Central memory CD8-positive, alpha-beta T cell (primary cell): ENCODE measurements at places on chromosomes 11 and 22.

DNA sequence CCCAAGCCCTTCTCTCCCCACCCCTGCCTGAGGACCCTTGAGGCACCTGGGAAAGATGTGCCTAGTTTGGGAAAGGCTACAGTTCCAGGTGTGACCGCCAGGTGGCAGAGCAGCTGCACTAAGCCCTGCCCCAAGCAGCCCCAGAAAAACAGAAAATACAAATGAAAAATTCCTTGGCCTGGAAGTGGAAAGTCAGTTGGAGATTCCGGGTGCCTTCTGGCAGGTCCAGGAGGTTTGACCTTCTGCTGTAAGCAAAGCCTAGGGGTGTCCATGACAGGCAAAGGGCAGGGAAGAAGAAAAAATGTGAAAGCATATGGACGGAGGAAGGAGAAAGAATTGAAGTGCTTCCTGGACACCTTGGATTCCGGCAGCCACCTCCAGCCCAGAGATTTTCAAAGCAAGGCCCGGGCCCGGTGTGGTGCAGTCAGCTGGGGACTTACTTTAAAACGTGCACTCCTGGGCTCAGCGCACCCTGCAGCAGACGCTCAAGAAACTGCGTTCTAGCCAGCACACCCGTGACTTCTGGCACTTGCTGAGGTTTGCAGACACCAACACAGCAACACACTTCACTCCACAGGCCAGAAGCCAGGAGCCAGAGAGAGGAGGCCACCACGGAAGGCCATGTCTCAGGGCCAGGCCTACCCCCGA, 37.3 kb upstream of the SLC22A12 start:
- DNase-seq = no peak

DNA sequence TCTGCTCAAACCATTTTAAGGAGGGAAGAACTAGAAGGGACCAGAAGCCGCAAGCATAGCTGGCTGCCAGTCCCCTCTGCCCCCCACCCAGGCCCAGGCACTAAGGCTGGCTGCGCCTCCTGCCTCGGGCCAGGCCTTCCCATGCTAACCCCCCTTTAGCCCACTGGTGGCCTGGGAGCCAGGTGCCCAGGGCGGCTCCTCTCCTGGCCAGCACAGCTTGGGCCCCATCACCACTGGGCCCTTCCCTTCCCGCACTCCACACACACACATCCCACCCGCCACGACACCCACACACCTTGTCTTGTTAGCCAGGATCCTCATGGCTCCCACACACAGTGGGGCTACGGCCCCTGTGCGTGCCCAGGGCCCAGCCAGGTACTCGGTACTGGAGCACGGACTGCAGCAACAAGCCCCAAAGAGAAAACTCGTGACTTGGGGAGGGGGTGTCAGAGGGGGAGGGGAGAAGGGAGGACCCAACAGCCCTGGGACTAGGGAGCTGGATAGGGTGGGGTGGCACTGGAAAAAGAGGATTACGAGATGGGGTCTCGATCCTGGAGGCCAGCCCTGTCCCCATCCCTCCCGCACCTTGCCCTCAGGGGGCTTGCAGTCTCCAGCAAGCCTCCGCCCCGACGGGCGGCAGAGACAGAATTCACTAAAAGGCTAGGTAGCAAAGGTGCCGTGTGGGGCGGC, 16.0 kb downstream of the BCL9L start:
- DNase-seq = no peak

- DNase-seq = no peak
Observed at GRCh38 chr11:86064220-86064803, 4.6 kb downstream of the PICALM start.

GRCh38 chr11:5115339-5115738, 22.8 kb downstream of the OR52A5 start:
- no peak for DNase-seq

- no peak for DNase-seq
Observed at GRCh38 chr11:82930229-82930628, 28.7 kb downstream of the DDIAS start.

DNA sequence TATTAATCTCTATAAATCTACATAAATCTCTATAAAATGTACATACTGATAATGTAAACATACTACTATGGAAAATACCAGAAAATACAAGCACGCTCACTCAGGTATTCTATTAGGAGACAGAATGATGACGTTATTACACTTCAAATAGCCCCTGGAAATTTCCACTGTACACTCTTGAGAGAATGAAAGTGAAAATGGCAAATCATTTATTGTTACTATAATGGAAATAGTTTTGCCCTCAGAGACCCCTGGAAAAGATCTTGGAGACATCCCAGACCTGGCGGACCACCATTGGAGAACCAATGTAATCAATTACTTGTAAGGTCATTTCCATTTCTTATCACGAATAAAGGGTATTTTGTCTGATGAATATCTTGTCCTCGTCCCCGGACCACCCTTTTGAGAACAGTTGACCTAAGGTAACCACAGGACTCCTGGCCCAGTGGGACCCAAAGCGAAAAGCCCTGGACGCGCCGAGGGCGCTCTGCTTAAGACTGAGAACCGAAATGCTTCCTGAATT, 509 bp upstream of the PRRG4 start:
- DNase-seq = no peak

GRCh38 chr11:45650166-45651095, 15.0 kb downstream of the CHST1 start:
- no peak for DNase-seq

GRCh38 chr22:48784701-48785503, 1042.8 kb downstream of the BRD1 start:
- DNase-seq = no peak

DNA sequence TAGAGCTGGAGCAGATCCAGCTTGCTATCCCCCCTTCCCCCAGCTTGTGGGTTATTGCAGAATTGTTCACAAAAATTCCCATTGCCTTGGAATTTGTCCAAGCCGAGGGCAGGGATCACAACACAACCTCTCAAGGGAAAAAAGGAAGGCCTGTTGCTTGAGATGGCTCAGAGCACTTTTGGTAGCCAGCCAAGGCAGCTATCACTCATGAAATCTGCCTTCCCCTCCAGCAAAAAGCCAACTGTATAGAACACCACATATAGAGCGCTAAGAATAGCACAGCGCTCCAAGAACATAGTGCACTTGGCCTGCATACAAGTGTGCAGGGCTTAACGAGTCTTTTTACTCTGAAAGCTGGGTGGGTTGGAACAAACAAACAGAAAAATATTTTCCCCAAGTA, 46.2 kb downstream of the FAM83F start:
- no peak for DNase-seq

DNA sequence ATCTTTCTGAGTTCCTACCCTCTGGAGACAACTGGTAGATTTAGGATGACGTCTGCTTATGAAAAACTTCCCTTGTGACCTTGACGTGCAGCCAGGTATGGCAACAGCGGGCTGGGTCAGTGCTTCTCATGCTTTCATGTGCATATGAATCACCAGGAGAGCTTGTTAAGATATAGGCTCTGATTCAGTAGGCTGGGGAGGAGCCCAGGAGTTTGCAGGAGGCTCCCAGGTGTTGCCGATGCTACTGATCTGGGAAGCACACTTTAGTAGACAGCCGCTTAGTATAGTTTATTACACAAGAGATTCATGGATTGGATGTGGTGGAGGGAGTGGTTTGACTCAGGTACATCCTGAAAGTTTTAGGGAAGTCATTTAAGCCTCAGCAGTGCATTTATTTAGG, 23.8 kb downstream of the DIXDC1 start:
- DNase-seq = no peak

- no peak for DNase-seq
Observed at GRCh38 chr11:130865091-130865773, 51.0 kb downstream of the SNX19 start.

DNA sequence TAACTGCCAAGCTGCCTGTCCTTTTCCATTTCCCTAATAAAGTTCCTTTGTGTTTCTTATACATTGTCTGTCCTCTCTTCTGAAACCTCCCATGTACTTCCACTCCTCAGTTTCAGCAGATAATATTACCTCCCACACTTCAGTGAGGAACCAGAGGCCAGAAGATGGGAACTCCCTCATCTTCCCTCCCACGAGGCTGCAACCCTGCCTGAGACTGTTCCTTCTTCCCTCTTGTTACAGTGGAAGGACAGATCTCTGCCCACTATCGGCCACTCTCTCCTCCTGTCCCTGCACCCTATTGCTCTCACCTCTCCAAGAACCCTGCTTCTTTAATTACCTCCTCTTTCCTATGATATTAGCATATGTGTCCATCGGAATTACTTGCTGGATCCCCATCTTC, 38.1 kb upstream of the SWAP70 start:
- DNase-seq = no peak

DNA sequence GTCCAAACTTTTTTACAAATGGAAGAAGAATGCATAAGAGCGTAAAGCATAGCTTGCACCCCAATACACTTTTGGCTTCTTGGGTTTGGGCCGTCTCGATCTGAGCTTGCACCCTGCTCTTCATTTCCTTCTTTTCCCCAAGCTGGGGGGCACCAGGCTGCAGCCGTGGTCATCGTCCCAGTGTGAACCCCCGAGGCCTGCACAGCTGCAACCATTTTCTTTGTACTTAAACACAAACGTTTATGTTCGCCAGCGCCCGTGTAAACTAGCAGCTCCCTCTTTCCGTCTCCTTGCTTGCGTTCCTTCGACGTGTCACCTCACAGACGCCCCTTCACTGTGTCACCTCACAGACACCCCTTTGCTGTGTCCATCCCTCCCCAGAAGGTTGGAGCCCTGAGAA, 10.1 kb downstream of the KRTAP5-5 start:
- DNase-seq = no peak

GRCh38 chr11:932435-932834, 6.8 kb downstream of the AP2A2 start:
- no peak for DNase-seq

- DNase-seq = no peak
Observed at GRCh38 chr11:33630936-33631748, 69.5 kb downstream of the C11orf91 start.

- DNase-seq = no peak
Observed at GRCh38 chr11:9804419-9804902, 140.6 kb downstream of the SWAP70 start.

- no peak for DNase-seq
Observed at GRCh38 chr11:29937526-29937925, 79.3 kb downstream of the KCNA4 start.

DNA sequence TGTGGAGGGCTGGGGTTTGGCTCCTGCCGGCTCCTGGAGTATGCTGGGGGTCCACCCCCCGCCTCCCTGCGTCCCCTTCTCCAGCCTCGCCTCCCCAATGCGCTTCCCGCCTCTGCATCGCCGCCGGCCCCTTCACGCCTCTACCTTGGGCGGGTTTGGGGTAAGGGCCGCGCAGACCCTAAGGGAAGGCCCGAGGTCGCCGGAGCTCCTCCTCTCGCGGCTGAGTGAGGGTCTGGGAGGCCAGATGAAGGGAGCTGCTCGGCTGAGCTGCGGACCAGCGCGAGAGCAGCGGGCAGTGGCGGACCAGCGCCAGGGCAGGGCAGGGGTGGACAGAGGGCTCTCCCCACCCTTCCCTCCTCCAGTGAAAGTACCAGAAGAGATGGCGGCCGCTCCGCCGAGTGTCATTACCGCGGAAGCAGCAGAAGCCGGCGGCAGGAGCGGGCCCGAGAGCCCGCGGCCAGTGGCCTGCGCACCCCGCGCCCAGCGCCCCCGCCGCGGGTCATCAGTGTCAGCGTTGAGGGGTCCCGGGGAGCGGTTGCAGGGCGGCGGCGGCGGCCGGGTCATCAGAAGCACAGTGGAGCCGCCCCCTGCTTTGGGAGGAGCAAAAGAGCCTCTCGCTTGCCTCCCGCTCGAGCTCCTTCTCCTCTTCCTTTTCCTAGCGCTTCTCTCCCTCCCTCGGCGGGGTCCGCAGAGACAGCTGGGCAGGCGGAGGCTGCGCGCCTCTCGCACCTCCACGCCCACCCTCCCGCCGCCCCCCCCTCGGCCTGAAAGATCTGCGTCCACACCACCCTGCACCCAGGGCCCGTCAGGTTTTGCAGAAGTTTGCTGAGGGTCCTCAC, 255.6 kb upstream of the CADM1 start:
- DNase-seq = no peak

- DNase-seq = no peak
Observed at GRCh38 chr11:36792996-36793914, 195.2 kb upstream of the RAG2 start.

GRCh38 chr11:1988667-1989317, 8.8 kb downstream of the H19 start:
- DNase-seq = no peak

DNA sequence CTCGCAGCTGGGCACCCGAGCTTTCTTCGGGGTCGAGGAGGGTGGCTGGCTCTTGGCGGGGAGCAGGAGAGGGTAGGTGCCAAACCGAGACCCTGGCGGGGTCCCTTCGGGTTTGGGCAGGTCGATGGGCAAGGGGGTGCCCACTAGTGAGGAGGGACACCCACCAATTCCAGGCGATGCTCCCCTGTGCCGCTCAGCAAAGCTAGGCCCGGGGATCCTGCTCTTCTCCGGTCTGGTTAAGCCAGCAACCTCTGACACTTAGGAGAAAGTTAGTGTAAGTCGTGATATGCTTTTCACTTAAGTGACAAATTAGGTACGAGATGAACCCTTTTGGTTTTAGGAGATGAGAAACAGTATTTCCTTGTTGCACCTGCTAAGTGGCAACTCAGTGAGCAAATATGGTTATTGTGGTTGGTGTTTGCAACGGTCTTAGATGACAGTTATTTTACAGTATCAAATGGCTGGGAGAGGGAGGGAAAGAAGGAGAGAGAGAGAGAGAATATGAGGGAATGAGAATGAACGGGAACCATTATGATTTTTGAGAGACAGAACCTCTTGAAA, 565 bp downstream of the NUCB2 start:
- peak; percentile 20 for DNase-seq

DNA sequence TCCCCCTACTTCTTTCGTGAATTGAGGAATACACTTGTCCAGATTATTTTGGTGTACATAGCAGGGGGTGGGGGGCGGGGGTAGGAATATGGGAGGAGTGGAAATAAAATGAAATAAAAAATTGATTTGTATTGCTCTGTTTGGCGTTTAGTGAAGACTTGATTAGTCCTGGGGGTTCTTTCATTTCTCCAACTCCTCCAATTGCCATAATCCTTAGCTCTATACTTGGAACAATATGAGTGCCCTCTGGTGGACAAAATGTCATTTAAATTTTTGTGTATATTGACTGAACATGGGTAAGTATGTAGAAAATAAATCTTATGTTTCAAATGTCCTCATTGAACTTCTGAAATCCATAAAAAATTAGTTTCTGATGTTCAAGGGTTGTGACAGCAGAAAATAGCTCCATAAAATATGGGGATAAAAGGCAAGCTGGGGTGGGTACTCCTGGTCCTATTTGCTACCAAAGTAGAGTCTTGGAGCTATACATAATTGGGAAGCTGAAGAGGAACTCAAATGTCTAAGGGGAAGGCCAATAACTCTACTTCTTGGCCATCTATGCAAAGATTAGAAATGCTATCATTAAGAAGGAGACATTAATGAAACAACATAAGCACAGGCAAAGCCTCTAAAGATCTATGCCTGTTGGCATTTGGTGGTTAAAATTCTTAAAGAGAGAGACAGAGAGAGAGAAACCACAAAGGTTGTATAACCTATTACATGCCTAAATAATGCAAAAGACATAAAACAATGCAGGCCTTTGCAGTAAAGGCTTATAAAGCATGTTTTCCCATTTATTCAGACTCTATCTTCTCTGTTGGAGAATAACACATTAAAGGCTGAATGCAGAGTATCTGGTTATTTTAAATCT, 421.6 kb downstream of the METTL15 start:
- DNase-seq = no peak

- DNase-seq = no peak
Observed at GRCh38 chr11:117554601-117555333, 227.1 kb downstream of the CEP164 start.
